ENCODE measurements at places on chromosomes 3 and 15. TPM values are rescaled to one million over a fixed set of nuclear protein-coding genes. Genes with fewer than 3 reads are reported as not detected.

ZNF662 gene
- 0.57 TPM for polyA plus RNA-seq

CASR gene
- polyA plus RNA-seq: not detected

CSPG4 gene
- polyA plus RNA-seq: 0.67 TPM

DUOX1 gene
- polyA plus RNA-seq: 32.5 TPM

PCOLCE2 gene
- polyA plus RNA-seq: 2.4 TPM

GRCh38 chr3:64379221-64379620, 154.0 kb upstream of the PRICKLE2 start:
- H3K36me3 ChIP-seq: no peaks in the 10 kb centered on the region
- H3K27ac ChIP-seq: no peak overlapping the region
- no peaks in the 10 kb centered on the region for H3K4me1 ChIP-seq
- no peaks in the 10 kb centered on the region for H3K27me3 ChIP-seq
- no peak for DNase-seq
- no peak overlapping the region for H3K4me3 ChIP-seq

DNA sequence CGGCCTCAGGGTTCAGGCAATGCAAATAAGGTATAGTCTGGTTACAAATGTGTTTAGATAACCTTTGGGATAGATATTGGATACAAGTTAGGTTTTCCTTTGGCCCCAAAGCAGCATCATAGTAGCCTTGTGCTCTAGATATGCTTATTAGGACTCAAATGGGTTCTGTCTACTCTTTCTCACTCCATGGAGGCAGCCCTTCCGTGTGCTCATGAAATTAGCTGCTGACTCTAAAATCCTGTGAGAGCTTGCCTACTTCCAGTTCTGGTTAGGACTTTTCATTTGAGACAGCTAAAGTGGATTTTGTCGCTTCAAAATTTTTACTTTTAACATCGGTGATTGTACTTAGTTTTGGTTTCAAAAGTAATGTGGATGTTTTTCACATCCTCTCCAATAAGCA, 1.6 kb downstream of the CDV3 start:
- peak overlapping the region; percentile 92 for H3K4me3 ChIP-seq
- H3K4me1 ChIP-seq: peaks cover 53% of the 10 kb centered on the region
- peak overlapping the region; percentile 86 for H3K27ac ChIP-seq

- no peak overlapping the region for H3K4me3 ChIP-seq
- H3K27ac ChIP-seq: peak overlapping the region; percentile 87
- H3K36me3 ChIP-seq: peaks cover 8% of the 10 kb centered on the region
- H3K4me1 ChIP-seq: peaks cover 35% of the 10 kb centered on the region
- H3K27me3 ChIP-seq: no peaks in the 10 kb centered on the region
Measured at GRCh38 chr3:124793054-124793739, 62.9 kb downstream of the UMPS start.

DNA sequence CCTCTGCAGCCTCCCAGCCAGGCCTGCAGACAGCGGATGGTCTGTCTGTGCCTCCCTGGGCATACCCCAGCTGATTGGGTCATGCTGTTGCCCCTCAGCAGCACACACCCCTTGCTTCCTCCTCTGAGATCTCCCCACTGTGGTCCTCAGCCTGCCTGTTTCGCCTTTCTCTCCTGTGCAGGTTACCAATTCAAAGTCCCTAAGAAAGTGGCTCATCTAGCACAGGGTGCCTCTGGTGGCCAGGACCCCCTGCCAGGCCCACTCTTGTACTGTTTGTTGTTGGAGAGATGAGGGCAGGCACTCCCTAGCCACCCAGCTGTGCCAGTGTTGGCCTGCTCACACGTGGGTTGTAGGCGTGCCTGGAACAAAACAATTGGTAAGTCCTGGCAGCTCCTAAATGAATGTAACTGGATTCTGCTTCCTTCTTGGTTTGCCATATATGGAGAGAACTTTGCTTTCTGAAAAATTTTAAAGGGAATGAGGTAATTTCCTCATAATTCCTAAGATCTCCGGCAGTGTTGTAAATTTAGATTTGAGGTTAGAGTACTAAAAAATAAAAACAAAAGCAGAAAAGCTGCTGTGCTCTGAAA, 213.2 kb upstream of the IL12A start:
- peaks cover 4% of the 10 kb centered on the region for H3K36me3 ChIP-seq
- no peak overlapping the region for H3K27ac ChIP-seq
- no peak for DNase-seq
- peaks cover 16% of the 10 kb centered on the region for H3K4me1 ChIP-seq

DNA sequence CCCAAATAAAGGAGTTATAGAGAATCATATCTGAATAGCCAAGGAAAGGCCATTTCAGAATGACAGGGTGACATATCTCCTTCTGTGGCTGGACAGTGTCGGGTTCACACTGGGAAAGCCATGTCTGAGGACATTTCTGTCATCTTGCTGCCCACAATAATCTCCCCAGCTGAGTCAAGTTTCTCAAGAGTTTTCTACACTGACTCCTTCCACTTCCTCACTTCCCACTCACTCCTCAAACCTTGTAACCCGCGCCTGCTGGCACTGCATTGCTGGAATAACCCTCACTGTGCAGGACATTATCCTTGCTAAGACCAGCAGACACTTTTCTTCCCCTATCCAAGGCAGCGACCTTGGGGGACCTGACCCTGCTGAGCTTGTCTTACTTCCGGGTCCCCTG, 5.3 kb upstream of the INSYN1 start:
- no peak for DNase-seq
- H3K4me3 ChIP-seq: no peak overlapping the region
- no peaks in the 10 kb centered on the region for H3K36me3 ChIP-seq
- H3K27me3 ChIP-seq: peaks cover 70% of the 10 kb centered on the region

DNA sequence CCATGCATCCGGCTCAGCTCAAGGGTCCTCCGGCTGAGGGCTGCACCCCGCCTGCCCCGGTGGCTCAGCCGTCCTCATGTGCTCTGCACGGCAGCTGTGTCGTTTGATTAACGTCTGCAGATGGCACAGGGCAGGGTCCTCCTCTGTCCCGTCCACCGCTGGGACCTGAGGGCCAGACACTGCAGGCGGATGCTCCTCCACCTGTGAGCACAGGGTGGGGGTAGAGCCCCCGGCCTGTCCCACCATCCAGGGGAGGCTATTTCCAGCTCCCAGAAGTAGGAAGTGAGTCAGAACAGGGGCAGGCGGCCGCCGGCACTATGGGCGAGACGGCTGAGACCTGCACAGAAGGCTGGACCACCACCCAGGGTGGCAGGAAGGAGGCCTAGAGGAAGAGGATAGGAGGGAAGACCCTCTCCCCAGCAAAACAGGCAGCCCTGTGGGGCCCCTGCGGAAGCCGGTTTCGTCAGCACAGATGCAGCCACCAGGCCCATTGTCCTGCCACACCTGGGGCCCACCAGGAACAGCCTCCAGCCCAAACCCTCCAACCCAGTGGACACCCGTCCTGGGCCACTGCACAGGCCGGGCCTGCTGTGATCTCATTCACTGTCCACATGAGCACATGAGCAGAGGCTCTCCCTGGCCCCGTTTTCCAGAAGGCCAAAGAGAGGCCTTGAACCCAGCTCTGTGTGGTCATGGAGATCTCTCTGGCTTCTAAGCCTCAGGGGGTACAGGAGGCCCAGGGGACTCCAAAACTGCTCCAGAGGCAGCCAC, 12.6 kb upstream of the PLXND1 start:
- H3K4me1 ChIP-seq: no peaks in the 10 kb centered on the region
- no peaks in the 10 kb centered on the region for H3K36me3 ChIP-seq
- H3K27ac ChIP-seq: no peak overlapping the region
- no peak for DNase-seq
- H3K27me3 ChIP-seq: no peaks in the 10 kb centered on the region

Data from keratinocyte (primary cell).